Globus pallidus (tissue), 1 donor: ENCODE measurements at places on chromosomes 11 and 22.

DNA sequence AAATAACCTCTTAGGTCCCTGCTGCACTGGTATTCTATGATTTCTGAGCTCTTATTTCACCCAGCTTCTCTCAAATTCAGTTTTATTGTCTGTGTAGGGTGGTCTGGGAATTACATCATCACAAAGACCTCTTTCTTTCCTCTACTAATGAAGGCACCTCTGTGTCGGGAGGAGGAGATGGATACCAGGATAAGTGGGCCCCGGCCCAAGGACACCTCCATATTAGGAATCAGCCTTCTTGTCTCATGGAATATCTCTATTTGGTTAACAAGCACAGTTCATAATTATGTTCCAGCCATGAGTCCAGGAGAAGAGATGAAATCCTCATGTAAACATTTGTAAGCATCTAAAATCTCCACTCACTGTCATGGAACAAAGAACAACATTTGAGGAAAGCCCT, 9.4 kb downstream of the PARVA start:
- DNase-seq: no peak

GRCh38 chr22:39353346-39353745, 3.6 kb downstream of the SYNGR1 start:
- no peak for DNase-seq

GRCh38 chr11:14541192-14541947, 21.2 kb upstream of the PSMA1 start:
- DNase-seq: peak; percentile 30

- no peak for DNase-seq
Observed at GRCh38 chr11:66278363-66279091, 552 bp downstream of the CNIH2 start.

GRCh38 chr22:18044548-18045271, 20.3 kb upstream of the MICAL3 start:
- DNase-seq: peak; percentile 97
